Activated CD4-positive, alpha-beta T cell treated with anti-CD3 and anti-CD28 coated beads for 4 hours (primary cell): ENCODE measurements at places on chromosomes 12 and 14.

DNA sequence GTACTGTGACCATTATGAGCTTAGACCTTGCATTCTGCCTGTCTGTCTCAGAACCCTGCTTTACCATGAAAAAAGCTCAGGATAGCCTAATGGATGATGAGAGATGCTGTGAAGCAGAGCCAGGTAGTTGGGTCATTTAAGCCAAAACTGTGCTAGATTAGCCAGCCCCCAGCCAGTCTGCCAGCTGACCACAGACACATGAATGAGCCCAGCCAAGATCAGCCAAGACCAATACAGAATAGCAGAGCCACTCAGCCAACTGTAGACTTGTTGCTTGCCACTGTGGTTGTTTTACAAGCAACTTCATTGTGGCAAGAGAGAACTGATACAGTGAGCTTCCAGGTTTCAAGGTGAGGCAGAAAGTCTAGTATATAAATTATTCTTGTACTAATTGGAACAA is 12.8 kb upstream of the UTP20 start:
- no peak for DNase-seq

DNA sequence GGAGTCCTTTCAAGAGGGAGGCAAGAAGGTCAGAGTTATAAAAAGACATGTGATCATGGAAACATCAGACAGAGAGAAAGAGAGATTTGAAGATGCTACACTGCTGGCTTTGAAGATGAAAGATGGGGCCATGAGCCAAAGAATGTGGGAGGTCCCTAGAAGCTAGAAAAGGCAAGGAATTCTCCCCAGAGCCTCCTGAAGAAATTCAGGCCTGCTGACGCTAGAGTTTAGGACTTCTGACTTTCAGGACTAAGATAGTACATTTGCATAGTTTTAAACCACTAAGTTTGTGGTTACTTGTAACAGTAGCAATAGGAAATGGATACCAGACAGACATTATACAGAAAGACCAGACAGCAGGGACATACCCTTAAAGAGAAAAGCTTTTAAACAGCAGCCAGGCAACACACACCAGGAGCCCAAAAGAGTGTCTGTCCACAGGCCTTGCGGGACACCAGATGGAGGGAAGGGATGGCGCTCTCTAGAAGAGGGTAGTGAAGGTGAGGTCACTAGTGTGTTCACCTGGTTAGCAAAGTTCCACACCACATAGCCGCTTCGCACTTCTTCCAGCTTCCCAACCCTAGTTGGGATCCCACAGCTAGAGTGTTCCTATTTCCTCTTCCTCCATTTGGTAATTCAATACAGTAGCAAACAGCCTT is 29.7 kb upstream of the CEBPE start:
- DNase-seq: no peak

- no peak for DNase-seq
Observed at GRCh38 chr12:55760663-55761062, 17.7 kb downstream of the GDF11 start.

DNA sequence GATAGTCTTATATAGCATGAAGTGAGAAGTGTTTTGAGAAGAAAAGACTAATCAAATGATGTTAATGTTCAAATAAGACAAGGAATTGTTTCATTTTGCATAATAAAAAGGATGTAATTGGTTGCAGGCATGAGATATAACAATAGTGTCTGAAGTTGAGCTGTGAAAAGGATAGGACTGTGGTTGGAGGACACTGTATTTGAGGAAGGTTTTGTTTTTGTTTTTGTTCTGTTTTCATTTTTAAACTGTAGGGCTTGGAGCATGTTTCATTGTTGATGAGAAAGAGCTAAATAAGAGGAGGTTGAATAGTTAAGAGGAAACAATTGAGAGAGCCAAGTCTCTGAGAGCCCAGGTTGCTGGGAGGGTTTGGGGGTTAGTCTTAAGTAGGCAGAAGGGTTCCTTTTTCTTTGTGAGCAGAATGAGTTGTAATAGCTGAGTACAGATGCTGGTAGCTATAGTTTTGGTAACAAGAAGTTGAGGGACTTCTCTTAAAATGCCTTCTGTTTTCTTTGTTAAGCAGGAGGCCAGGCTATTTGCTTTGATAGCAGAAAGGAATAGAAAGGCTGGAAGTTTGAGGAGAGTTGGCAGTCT is 58.4 kb downstream of the CCDC91 start:
- no peak for DNase-seq

- DNase-seq: no peak
Observed at GRCh38 chr12:122306407-122306806, 40.1 kb upstream of the VPS33A start.

GRCh38 chr12:124036657-124037109 is 63.7 kb downstream of the ZNF664 start:
- DNase-seq: peak; percentile 39

DNA sequence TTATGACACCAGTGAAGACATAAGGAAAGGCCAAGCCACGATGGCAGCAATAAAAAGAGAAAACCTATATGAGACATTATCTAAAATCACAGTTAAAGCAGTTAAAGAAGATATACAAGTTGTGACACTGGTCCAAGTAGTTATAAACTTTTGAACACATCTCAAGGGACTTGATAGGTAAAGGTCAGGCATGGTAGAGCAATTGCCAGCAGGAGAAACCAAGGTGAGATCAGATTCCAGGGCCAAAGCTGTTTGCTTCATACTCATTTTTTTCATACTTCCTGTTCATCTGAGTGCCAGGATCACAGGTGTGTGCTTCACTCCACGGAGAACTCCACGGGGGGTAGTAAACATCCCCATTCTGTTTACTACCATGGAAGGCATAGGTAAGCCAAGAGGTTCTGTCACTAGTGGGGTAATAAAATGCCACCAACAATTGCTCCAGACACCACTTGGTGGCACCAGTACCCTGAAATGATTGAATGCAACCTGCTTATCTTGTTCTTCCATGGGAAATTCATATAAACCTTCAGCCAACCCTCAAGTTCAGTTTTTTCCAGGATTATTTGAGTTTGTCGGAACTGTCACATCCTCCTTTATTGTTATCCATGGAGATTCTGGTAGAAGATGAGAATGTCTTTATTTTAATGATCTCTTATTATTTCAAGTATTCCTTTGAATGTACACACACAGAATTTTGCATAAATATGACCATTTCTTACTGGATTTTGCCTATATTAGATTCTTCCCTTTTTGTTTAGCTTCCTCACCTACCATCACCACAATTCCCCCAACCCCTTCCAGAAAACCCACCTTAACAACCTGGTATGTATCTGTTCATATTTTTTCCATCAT is 59.2 kb upstream of the TSPAN8 start:
- DNase-seq: no peak

DNA sequence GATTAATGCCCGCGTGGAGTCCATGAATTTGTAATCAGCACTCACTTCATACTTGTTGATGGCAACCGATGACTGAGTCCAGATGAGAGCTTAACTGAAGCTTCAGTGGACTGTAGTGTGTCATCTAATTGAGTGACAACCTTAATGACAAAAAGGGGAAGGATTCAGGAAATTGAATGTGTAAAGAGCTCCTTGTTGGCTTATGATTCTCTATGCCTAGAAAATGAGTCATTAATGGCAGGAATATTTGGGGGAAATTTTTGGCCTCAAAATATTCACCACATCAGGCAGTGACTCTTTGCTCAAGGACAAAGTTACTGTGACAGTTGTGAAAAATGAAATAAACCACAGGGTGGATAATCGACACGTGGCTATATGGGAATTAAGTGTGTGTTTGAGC is 55.3 kb upstream of the STON2 start:
- DNase-seq: no peak

GRCh38 chr14:72613975-72614319 is 280.0 kb downstream of the DPF3 start:
- DNase-seq: no peak

DNA sequence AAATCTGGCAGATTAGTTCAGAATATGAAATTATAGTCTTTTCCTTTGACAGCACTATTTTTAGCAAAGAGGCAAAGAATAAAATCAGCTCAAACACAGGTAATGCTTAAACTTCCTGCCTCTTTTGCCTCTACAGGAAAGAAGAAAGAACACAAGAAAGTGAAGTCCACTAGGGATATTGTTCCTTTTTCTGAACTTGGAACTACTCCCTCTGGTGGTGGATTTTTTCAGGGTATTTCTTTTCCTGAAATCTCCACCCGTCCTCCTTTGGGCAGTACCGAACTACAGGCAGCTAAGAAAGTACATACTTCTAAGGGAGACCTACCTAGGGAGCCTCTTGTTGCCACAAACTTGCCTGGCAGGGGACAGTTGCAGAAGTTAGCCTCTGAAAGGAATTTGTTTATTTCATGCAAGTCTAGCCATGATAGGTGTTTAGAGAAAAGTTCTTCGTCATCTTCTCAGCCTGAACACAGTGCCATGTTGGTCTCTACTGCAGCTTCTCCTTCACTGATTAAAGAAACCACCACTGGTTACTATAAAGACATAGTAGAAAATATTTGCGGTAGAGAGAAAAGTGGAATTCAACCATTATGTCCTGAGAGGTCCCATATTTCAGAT is 17.4 kb downstream of the TMPO start:
- no peak for DNase-seq

- no peak for DNase-seq
Observed at GRCh38 chr14:29821242-29821641, 106.4 kb downstream of the PRKD1 start.
